Cortex of kidney (tissue), 1 donor: ENCODE measurements at places on chromosomes 16 and 17.

DNA sequence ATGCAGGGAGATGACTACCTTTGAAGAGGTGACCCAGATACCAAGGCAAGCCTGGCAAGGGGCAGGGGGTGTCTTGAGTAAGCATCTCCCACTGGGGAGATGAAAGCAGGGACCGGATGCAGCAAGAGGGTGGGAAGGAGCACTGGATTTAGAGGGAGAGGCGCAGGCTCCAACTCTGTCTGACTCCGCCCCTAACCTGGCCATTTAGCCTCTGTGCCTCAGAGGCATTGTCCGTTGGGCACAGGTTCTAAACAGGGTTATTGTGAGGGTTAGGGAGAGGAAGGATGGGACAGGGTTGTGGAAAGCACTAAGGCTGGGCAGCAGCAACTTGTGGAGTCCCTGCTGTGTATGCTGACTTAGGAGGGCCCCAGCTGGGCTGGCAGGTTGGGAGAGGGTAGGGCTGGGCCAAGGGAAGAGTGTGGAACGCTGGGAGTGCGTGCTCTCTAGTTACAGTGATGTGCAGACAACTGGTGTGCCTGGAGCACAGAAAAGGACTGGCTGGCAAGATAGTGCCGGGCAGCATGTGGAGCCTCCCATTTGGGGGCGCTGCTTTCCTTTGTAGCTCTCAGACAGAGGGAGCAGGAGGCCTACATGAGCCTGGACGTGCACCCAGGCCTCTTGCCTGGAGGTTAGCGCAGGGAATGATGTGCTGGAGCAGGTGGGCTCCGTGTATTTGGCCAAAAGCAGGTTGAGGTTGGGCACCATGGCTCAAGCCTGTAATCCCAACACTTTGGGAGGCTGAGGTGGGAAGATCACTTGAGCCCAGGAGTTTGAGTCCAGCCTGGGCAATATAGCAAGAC, 26.2 kb downstream of the TBX2 start:
- no peak for DNase-seq

GRCh38 chr17:27242951-27243350, 51.0 kb upstream of the WSB1 start:
- no peak for DNase-seq

DNA sequence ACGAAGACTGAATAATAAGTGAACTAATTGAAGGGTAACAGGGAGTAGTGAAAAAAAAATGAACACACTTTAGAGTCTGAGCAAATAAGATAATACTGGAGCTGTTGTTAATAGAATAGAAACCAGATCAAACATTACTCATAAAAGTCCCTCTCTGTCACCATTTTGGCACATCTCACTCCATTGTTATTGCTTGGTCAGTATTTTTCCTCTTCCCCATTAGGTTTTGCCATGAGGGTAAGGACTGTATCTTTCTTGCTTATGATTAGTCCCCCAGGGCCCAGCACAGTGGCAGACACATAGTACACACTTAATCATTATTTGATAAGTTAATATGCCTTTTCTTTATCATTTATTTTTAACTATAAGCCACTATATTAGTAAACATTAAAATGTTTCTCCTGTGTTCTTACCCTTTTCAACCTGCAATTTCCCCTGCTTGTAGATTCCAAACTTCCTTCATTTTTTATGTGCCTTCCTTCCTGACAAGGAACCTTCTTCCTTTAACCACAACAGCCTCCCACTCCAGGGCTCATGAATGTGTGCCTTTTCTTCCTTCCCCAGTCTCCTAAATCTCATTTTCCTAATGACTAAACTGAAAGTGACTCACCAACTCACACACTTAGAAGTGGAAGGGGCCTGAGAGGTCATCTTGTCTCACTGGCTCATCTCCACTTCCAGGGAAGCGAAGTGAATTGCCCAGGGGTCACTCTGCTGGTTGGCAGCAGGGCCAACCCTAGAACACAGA, 88.2 kb upstream of the HAS3 start:
- DNase-seq: no peak

GRCh38 chr16:71726476-71727315, 2.2 kb upstream of the PHLPP2 start:
- no peak for DNase-seq

- DNase-seq: no peak
Measured at GRCh38 chr16:24537474-24538337, 1.7 kb upstream of the RBBP6 start.

GRCh38 chr17:67491681-67492024, 114.6 kb downstream of the PITPNC1 start:
- no peak for DNase-seq
